Fibroblast of skin of right quadriceps (primary cell): ENCODE measurements at places on chromosomes 12 and 14.
A peak's percentile ranks its signal among the peaks of the same experiment; 100 is the strongest.

DNA sequence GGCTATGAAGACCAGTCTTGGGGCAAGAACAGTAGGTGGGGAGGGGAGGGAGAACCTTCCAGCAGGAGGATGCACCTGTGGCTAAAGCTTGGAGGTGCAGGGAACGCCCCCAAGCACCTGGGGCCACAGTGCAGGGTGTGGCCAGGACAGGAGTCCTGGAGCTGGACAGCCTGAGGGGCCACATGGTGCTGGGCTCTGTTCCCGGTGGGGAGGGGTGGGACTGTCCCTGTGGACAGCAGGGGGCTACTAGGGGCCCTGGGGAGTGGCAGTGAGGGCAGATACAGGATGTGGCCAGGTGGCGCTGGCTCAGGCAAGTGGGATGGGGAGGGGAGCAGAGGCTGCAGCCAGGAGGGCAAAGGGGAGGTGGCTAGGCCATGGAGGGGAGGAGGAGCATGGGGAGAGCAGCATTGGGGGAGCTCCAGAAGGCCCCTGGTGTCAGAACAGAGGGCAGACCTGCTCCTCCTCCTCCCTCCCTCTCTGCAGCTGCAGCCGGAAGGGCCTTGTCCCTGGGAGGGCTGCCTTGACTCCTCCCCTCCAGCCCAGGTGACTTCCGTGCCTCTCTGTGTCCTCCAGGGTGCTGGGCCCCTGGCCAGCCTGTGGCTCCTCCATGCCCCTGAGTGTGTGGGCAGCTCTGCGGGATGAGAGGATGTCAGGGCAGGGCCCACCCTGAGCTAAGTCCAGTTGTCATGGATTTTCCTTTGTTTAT lies 68.4 kb upstream of the DLK1 start:
- DNase-seq: no peak

DNA sequence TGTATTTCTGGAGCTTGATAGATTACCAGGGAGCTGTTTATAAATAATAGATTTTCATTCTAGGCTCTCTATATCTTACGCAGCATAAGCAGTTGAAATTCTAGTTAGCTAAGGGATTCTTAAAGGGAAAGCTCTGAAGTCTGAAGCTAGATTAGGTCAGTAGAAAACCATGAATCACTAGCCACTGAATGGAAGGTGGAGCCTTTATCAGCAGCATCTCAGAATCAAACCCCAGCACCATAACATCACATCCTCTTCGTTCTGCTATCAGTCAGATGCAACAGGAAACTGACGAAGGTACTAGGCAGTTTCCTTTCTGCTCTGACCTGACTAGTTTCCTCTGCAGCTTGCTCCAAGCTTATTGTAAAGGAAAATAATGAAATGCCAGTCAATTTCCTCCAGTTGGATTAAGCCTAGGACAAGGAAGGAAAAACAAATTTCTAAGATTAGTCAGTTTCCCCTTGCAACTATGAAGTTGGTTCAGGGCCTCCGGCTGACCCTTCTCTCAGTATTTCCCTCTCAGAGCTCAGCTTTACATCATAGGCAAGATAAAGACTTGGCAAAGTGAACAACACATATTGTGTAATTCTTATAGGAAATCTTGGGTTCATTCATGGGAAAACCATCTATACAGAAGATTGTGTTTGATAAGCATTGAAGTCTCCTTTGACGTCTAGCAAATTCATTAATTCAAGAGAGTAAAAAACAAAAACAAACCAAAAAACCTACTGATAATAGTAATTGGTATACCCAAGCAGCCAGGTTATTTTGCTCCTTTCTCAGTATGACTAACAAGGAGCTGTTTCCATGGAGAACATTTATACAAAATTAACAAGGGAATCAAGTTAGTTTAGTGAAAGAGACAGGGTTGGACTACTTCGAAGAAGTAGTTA lies 43.4 kb upstream of the CFAP54 start:
- DNase-seq: peak; percentile 91

GRCh38 chr14:99006276-99006675 lies 265.7 kb downstream of the BCL11B start:
- DNase-seq: peak; percentile 65

DNA sequence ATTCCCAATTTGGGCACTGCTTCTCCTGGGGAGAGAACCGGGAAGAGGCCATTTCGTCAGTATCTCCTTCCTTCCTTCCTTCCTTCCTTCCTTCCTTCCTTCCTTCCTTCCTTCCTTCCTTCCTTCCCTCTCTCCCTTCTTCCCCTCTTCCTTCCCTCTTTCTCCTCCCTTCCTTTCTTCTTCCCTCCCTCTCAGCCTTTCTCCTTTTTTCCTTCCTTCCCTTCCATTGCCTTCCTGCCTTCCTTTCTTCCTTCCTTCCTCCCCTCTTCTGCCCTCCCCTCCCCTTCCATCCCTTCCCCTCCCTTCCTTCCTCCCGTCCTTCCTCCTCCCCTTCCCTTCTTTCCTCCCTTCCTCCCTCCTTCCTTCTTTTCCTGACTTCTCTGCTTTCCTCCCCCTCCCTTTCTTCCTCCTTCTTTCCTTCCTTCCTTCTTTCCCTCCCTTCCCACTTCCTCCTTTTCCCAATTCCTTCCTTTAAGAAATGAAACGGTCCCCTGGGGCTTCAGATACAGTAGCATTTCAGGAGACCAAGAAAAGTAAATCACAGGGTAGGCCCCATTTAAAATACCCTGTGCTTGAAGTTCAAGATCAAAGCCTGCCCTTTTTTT lies 71.8 kb downstream of the ACACB start:
- DNase-seq: no peak

GRCh38 chr12:115194448-115194847 lies 510.5 kb upstream of the TBX3 start:
- no peak for DNase-seq

GRCh38 chr12:4960547-4960946 lies 50.8 kb downstream of the KCNA1 start:
- no peak for DNase-seq

DNA sequence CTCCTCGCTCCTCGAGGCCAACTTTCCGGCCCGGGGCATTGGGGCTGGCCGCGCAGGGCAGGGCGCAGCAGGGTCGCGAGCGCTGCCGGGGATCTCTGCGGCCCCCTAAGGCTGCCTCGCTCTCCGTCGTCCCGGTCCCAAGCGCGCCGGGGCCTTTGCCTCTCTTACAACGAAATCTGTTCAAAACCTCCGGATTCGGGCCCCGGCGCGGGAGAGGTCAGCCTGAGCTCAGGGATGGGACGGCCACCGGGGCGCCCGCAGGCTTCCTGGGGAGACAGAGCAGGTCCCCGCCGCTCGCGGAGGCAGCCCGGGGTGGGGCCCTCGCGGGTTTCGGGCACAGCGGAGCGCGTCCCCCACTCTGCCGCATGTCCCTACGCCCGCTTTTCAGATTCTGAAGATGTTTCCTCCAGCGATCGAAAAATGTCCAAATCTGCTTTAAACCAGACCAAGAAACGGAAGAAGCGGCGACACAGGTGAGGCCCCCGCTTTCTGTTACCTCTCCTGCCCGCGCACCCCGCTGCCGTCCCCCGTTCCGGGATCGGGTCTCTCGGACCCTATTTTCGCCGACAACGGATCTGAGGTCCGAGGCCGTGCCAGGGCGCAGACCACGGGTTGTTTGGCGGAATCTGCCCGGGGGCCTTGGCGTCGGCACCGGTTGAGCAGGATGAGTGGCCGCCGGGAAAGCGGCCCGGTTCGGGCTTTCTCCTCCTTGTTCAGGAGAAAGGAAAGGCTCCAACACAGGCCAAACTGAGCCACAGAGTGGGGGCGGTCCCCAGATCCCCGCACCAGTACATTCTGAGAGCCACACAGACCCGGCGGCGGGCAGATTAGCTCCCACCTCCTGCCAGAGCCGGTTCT lies 1.8 kb downstream of the VSX2 start:
- no peak for DNase-seq

- peak; percentile 28 for DNase-seq
Measured at GRCh38 chr12:95385246-95386035, 88.5 kb upstream of the METAP2 start.

DNA sequence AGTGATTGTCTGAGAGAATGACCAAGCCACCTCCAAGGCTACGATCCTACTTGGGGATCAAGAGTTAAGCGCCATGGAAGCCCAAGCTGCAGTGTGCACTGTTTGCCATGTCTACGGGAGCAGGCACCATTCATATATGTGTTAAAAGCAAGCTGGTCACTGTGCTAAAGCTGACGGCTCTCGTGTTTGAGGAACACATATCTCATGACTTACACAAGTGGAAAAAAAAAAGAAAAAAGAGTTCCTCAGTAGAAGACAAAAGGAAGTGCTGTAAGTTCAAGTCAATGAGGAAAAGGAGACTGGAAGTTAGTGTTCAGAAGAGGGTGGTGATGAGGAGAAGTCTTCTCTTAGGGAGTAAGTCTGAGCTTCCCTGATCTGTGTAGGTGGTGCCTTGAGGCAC lies 4.9 kb upstream of the PTCSC3 start:
- no peak for DNase-seq

DNA sequence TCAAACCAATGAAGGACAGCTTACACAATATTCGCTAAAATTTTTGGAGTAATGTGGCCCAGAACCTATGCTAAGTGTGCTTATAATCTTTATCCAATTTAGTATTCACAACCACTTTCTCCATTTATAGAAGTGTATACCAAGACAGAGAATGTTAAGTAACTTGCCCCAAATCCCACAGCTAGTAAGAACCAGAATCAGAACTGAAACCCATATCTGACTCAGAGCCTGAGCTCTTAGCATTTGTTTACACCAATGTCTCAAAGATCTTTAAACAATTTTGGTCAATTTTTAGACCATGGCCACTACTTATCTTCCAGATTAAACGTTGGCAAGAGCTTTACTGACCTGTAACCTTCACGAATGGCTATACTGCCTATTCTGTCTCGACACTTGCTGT lies 53.0 kb downstream of the PAPLN start:
- no peak for DNase-seq

- no peak for DNase-seq
Measured at GRCh38 chr14:22606380-22606779, 8.3 kb downstream of the ABHD4 start.

DNA sequence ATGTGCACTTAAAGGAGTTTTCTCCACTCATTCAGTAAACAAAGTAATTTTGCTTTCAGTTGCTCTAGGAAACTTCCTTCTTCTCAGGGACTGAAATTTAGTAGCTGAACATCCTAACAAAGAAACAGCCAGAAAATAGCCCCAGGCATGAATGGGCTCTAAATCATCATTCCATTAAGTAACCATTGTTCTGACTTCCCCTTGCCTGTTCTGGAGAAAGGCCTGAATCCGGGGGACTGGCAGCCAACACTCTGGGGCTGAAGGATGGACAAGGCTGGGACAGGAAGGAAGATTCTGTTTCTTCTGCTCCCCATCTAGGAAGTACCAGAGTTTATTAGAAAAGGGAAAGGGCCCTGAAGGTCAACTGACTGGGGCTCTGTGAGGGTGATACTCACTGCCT lies 104.5 kb downstream of the ESRRB start:
- DNase-seq: no peak

- DNase-seq: no peak
Measured at GRCh38 chr12:38892087-38892786, 13.2 kb downstream of the CPNE8 start.

GRCh38 chr14:68335312-68335711 lies 457.6 kb downstream of the ZFP36L1 start:
- DNase-seq: no peak

DNA sequence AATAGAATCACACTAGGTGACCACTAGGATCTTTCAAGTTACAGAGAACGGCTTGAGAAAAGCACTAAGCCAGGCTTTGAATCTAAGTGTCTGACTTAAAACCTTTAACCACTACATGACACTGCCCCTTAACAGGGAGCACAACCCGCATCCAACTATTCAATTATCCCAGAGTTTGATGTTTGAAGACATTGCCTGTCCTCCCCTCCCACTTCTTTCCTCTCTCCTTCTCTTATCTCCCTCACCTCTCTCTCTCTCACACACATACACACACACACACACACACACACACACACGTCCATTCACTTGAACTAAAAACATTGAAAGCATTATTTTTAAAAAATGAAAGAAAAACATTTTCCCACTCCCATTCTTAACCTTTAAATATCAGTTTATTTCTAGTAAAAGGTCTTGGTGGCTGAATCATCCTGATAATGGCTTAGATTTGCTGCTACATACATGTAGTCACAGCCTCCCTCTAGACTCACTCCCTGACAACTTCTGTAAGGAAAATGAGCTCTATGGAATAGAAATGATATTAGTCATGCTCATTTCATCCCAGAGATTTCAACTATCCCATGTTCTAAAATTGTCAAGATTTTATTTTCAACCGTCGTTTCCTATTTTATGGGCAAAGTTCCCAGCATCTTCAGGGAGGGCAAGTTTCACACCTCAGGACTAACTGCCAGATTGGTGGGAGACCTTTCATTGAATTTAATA lies 53.5 kb upstream of the RAP1B start:
- DNase-seq: peak; percentile 97

- DNase-seq: peak; percentile 72
Measured at GRCh38 chr14:98976271-98976670, 295.7 kb downstream of the BCL11B start.
